ENCODE measurements at places on chromosomes 6 and 20.

GRCh38 chr6:107323133-107323785, 136.1 kb downstream of the PDSS2 start:
- no peak for DNase-seq

- no peak for DNase-seq
Observed at GRCh38 chr6:56856036-56856580, 98.8 kb upstream of the BEND6 start.

- DNase-seq = no peak
Observed at GRCh38 chr20:16308754-16309153, 264.5 kb downstream of the KIF16B start.

DNA sequence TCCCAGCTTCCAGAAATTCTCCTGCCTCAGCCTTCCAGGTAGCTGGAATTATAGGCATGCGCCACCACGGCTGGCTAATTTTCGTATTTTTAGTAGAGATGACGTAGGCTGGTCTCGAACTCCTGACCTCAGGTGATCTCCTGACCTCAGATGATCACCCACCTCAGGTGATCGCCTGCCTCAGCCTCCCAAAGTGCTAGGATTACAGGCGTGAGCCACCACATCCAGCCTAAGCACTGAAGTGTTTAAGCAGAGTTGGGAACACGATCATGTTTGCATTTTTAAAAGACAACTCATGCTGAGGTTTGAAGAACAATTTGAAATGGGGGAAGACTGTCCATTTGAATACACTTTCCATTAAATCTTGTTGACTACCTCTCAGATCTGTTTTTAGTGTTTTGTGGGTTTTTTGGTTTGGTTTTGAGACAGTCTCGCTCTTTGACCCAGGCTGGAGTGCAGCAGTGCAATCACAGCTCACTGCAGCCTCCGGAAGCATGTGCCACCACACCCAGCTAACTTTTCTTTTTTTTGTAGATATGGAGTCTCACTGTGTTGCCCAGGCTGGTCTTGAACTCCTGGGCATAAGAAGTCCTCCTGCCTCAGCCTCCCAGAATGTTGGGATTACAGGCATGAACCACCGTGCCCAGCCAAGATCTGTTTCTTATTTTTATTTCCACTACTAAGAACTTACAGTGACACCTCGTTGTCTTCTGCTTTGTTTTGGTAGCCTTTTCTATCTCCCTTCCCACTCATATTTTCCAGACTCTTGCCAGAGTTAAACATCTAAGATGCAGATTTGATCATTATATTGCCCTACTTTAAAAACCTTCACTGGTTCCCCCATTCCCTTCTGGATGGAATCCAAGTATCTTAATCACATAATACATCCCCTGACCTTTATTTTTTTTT, 5.5 kb downstream of the CASP8AP2 start:
- DNase-seq = no peak

- peak; percentile 28 for DNase-seq
Observed at GRCh38 chr6:39416026-39416425, 93.5 kb upstream of the KCNK16 start.

DNA sequence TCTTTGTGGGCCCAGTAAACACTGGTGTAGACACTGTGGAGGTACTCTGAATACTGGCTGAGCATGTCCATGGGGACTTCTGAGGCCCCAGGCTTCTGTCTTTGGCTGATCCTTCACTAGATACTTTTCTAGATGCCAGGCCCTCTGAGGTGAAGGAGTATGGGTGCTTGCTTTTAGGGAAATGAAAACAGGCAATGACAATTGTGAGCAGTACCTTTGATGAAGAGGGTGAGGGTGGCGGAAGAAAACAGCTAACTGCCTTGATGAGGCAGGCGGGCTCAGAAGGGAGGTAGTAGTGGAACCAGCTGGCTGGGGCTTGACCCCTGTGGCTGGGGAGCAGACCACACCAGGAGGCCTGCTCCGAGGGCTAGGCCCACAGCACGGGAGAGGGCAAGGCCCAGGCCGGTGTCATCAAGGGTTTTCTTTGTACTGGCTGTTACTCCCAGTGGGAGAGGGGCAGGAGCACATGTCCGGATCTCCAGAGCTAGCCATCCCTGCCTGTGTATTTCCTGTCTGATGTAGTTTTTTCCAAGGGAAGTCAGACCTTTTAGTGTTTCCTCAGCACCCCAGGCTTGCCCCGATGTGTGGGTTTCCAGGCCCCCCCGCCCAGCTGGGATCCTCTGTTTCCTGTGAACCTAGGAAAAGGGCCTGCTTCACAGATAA, 3.9 kb downstream of the PLCG1 start:
- DNase-seq = no peak

- no peak for DNase-seq
Observed at GRCh38 chr6:8075185-8075584, 11.0 kb upstream of the BLOC1S5 start.

DNA sequence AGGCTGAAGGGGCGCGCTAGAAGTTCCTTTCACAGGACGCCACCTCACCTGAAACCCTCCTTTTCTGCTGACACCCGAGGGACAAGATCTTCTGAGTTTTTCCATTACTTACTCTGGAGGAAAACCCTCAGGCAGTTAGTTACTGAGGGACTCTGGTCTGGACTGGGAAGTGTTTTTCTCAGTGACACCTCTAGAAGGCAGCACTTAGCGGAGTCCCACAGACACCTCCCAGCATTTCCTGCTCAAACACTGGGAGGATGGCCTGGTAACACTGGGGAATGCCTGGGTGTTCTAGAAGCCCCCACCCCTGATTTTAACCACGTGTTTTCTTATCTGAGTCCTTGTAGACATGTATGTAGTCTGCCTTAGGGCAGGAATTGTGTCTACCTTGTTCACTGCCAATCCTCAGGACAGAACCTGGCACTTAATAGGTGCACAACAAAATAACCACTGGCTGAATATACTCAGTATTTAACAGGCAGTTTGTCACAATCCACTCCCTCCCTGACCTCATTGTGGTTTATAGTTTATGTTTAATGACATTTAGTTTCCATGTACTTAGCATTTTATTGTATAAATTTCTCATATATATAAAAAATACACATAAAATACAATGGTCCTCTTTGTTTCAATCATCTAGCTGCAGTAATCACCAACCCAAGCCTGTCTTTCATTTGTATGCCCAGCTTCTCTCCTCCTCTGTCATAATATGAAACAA, 4.8 kb downstream of the GSTA3 start:
- no peak for DNase-seq

GRCh38 chr20:31933698-31934097, 18.1 kb downstream of the PDRG1 start:
- no peak for DNase-seq

DNA sequence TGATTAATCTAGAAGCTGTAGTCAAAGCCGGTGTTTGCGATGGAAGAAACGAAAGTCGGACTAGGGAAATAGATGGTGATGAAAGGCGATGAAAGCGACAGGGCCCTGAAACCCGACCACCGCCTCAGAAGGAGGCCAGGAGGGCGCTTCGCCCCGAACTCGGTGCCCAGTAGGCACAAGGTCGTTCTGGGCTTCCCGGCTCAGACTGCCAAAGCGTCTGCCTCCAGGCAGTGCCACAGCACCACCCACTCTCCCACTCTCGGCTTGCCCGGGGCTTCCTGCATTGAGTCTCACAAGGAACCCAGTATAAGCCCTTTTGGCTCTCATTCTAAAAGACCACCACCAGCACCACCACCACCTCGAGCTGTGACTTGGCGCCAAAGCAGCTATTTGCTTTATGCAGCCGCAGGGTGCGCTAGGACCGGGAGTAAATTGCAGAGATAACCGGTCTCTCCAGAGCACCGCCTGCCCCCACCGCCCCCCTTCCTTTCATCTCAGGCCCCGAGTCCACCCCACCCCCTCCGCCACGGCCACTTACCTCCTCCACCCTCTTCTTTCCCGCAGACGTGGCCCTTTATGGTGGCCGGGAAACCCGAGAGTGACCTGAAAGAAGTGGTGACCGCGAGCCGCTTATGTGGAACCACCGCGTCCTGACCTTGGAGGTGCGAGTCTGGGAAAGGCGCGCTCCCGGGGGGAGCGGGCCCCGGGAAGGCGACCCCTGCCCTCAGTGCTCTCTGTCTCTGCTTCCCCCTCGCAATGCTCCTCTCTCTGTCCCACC, 2.4 kb downstream of the TCF21 start:
- peak; percentile 71 for DNase-seq

DNA sequence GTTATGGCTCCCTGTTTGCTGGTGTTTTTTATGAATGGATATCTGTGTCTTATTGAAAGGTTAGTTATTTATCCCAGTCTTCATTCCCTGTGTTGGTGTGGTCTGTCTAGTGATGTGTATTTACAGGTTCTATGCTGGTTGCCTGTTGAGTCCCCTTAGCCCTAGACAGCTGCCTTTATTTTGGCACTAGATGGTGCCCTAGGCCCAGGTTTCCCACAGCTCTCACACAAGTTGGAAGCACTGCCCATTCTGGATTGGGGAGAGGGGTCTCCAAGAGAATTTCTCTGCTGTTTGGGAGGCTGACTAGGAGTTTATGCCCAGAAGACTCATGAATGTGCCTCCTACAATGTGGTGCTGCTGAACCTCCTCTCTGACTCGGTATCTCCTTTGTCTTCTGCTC, 12.4 kb downstream of the GRM1 start:
- DNase-seq = peak; percentile 26

DNA sequence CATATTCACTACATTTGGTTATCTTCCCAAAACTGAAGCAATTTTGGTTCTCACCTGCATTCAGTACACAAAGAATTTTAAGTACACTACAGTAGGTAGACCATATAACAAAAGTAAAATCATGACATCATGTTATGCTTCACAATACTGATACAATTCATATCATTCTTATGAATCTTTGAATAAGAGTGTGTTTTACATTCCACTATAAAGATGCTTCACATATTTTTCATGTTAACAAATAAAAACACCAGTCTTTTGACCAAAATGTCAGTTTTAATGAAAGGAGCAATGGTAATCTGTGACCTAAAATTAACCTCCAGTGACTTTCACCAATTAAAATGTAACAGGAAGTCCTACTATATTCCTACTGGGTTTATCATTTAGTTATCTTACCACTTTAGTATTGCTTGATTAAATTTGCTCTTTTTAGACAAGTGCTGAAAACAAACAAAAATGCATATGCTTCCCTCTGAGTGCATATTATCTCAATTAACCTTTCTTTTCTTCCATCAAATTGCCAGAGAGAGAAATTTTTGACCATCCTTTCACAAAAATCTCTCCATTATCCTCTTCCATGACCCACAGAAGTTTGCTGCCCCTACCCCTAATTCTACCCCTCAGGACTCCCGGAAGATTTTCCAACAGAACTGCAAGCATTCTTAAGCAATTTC, 49.3 kb downstream of the PHIP start:
- DNase-seq = no peak

DNA sequence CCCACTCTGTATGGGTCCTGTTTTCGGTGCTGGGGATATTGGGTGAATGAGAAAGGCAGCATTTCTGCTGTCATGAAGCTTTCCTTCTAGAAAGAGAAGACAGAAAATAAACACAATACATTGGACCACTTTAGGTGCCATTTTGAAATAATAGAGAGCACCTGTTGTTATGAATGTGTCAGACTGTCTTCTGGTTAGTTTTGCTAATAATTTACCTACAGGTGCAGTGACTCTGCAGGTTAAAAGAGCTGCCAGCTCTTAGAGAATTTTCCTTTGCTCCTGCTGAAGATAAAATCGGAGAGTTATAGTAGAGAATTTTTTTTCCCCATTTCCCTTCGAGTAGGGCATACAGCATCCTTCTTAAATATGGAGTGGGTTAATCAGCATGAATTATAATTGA, 21.9 kb upstream of the GCLC start:
- DNase-seq = peak; percentile 74

Data from NCI-H1105 treated with DMSO at 0.1 percent for 48 hours (cell line).